ENCODE measurements at places on chromosomes 13 and 19. TPM values are rescaled to one million over a fixed set of nuclear protein-coding genes. Genes with fewer than 3 reads are reported as not detected.

The FARP1 gene
- 86.6 TPM for polyA plus RNA-seq

The SERP2 gene
- polyA plus RNA-seq = 33.1 TPM

The PNMA8C gene
- 5.3 TPM for polyA plus RNA-seq

The RDH8 gene
- polyA plus RNA-seq = not detected

The EFNA2 gene
- polyA plus RNA-seq = 14.9 TPM

The CEACAM8 gene
- polyA plus RNA-seq = not detected

All from brain (organoid and tissue), 16 donors.